ENCODE measurements at places on chromosomes 16 and 17. TPM values are rescaled to one million over a fixed set of nuclear protein-coding genes. Genes with fewer than 3 reads are reported as not detected.

OTOP3 gene
- total RNA-seq = not detected

CCL17 gene
- total RNA-seq = 0.73 TPM

CES5A gene
- total RNA-seq = under 0.01 TPM

PRAC1 gene
- total RNA-seq = not detected

C17orf50 gene
- total RNA-seq = not detected

MSI2 gene
- total RNA-seq = 85.4 TPM

SMIM36 gene
- total RNA-seq = not detected

DBNDD1 gene
- 12.2 TPM for total RNA-seq

VWA3A gene
- total RNA-seq = under 0.01 TPM

WDR90 gene
- 12.4 TPM for total RNA-seq

DLX3 gene
- not detected for total RNA-seq

P3H4 gene
- total RNA-seq = 24.0 TPM

TMEM220 gene
- 1.7 TPM for total RNA-seq

KCTD13 gene
- 15.4 TPM for total RNA-seq

PALB2 gene
- total RNA-seq = 21.1 TPM

CD300H gene
- total RNA-seq = not detected

TP53TG3B gene
- not detected for total RNA-seq

TP53TG3 gene
- 0.62 TPM for total RNA-seq

C16orf54 gene
- total RNA-seq = not detected

HID1 gene
- total RNA-seq = not detected

SECTM1 gene
- 15.8 TPM for total RNA-seq

EXOC3L1 gene
- not detected for total RNA-seq

KRT40 gene
- not detected for total RNA-seq

TBC1D3E gene
- total RNA-seq = not detected

DRC7 gene
- not detected for total RNA-seq

RAP1GAP2 gene
- total RNA-seq = 1.1 TPM

E4F1 gene
- total RNA-seq = 23.1 TPM

TEX14 gene
- total RNA-seq = 0.31 TPM

DHRS7C gene
- not detected for total RNA-seq

AANAT gene
- not detected for total RNA-seq

PYY gene
- not detected for total RNA-seq

KRTAP2-2 gene
- total RNA-seq = not detected

RASD1 gene
- 1.7 TPM for total RNA-seq

SLC38A8 gene
- total RNA-seq = 1.8 TPM

HSPB9 gene
- not detected for total RNA-seq

ZG16 gene
- not detected for total RNA-seq

PRSS36 gene
- total RNA-seq = 0.69 TPM

KRT32 gene
- not detected for total RNA-seq

KRTAP4-1 gene
- not detected for total RNA-seq

RND2 gene
- 0.34 TPM for total RNA-seq

MPV17L gene
- total RNA-seq = 2.3 TPM

MC1R gene
- 87.9 TPM for total RNA-seq

SPN gene
- not detected for total RNA-seq

CAVIN1 gene
- total RNA-seq = 159 TPM

CNGB1 gene
- total RNA-seq = not detected

ZC3H7A gene
- 22.0 TPM for total RNA-seq

NME3 gene
- total RNA-seq = 46.2 TPM
